AG20443 (cell line): ENCODE measurements at places on chromosomes 16 and 17.

DNA sequence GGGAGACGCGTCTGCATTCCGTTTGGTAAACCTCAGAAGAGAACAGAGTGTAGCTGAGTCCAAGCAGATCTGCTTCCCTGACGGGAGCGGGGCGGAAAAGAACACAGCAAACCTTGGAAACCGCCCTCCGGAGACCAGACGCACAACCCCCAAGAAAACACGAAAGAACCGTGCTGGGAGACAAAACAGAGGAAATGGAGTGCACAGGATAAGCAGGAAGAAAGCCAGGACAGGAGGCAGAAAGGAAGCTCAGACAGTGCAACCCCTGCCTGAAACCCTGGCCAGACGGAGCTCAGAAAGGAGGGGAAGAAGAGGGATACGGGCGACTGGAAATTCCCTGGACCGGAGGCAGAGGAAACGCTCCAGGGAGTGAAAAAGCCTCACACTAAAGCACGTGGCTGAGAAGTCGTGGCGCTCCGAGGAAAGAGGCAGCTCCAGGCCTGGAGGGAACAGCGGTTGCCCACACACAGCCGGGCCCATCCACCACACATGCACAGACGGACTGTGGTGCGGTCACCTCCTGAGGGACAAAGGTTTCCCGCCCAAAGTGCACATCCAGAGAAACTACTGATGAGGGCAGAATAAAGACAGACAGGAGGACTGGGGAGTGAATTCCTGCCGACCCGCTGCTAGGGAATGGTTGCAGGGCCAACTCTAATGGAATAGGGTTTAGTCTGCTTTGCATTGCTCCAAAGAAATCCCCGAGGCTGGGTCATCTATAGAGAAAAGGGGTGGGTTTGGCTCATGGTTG, 10.2 kb downstream of the DPEP1 start:
- DNase-seq: peak; percentile 60

DNA sequence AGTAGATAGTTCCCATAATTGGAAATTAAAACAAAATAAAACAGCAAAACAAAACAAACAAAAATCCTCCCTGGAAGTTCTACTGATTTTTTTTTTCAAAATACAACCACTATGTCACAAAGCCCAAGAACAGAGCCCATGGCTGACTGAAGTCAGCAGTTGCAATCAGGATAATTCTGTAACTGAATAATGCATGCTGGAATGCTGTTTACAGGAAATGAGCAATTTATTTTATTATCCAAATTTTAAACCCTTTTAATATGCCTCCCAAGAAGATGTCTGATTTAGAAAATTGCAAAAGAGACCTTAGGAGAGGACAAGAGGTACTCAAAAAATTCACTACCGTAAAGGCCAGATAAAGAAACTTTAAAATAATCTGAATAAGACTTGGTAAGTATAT, 578.2 kb downstream of the TOX3 start:
- peak; percentile 23 for DNase-seq

GRCh38 chr16:10172848-10173655, 9.2 kb downstream of the GRIN2A start:
- DNase-seq: no peak

DNA sequence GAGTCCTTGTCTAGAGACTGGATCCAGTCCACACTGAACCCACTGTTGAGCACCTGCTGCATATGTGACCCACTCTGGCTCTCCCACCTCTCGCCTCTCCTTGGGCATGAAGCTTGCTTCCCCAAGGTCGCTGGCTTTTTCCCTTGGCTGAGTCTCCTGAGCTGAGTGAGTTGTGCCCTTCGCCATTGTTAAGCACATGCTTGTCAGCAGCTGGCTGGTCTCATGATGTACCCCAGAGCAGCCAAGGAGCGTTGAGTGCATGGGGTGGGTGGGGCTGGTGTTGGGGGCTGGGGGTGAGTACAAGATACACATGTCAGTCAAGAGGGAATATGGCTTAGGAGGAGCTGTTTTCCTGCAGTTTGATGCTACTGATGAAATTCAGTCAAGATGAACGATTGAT, 165.6 kb downstream of the SNX29 start:
- DNase-seq: no peak

- DNase-seq: no peak
Measured at GRCh38 chr16:89026121-89026612, 49.2 kb upstream of the CBFA2T3 start.

DNA sequence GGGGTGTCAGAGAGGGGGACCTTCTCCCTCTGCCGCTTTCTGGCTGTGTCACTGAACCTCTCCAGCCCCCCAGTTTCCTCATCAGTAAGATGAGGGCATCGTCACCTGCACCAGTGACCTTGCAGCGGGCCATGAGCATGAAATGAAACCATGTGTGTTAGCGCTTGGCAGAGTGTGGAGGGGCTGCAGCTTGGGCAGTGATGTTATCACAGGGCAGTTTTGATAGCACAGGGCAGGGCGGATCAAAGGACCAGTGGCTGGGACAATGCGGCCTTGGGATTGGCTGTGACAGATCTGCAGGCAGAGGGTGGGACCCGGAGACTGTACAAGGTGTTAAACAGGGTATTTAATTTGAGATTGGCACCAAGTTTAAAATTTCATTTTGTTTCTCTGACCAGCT, 38.9 kb upstream of the NAT9 start:
- no peak for DNase-seq

- DNase-seq: no peak
Measured at GRCh38 chr17:55350825-55351205, 70.8 kb downstream of the MMD start.

GRCh38 chr16:49277766-49278566, 3.7 kb downstream of the CBLN1 start:
- no peak for DNase-seq

DNA sequence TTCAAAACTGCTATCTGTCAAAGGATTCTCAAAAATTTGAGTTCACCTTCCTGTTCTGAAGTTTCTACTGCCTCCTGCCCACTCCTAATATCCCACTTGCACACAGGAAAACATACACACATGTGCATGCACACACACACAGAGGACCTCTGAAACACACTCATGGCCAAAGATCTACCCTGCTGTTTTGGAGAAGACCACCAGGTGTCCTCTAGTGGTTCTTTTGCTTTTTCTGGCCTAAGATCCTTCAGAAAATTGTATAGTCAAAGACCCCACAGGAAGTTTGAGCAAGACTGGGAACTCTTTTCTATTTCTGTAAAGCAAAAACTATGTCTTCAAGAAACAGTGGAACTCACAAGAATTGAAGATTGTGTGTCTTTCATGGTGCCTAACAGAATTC, 90.2 kb downstream of the CDH8 start:
- DNase-seq: no peak

- peak; percentile 95 for DNase-seq
Measured at GRCh38 chr16:72787514-72788268, 260.2 kb downstream of the ZFHX3 start.

DNA sequence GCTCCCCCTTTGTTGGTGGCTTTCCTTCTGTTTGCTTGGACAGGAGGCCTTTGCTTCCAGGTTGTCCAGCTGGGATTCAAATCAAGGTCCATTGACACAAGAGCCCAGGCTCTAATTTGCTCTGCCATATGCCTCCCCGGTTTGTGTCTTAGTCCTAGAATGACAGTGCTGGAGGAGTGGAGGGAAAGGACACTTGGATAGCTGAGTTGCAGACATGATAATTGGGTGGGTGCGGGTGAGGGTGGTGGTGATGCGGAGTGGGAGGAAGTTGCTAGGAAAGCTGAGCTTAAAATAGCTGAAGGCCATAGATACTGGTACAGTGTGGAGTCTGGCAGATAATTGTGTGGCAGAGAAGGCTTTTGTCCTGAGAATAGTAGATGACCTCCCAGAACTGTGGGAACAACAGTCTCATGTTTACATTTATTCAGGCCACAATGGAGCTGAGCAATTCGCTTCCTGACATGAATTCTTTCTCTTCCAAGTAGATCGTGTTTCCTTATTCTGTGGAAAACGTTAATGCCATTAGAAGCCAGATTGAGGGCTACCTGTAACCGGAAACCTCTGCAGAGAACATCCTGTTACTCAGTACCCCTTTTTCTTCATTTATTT, 23.8 kb downstream of the SEC14L1 start:
- no peak for DNase-seq

- no peak for DNase-seq
Measured at GRCh38 chr16:9016824-9017223, 53.1 kb upstream of the USP7 start.

DNA sequence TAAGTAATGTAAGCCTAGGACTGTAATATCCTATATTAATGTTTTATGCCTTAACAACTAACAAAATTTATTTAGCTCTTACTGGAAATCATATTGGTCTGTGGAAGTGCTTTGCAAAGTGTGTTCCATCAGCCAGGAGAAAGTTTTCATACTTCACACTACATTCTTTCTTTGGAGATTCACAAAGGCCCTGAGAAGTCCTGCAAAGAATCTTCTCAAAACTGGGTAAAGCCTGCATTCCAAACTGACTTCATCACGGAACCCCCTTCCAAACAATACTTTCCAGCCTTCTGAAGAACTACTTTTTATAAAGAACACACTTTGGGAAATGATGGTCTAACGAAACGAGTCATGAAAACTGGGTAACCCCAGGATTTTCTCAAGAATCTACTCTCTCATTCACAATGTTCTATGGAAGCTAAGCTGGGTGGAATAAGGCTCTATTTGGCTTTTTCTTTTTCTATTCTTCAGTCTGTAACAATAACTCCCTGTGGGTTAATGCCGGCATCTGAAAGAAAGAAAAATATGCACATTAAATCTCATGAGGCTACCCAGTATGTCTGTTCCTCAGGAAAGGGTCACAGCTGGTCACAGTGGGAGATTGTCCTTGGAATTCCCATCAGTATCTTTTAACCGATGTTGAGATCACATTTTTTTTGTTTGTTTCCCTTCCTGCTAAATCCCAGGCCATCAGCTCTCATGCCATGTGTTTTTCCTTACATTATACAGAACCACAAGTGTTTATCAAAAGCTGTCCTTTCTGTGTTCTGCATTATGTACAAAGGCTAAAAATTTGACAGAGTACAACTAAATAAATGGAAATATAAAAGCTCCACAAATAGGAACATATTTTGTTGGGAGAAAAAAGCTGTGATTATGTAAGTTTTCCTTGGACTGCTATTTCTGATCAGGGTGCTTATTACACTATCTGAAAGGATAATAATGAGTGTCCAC, 12.8 kb upstream of the AKAP1 start:
- no peak for DNase-seq

DNA sequence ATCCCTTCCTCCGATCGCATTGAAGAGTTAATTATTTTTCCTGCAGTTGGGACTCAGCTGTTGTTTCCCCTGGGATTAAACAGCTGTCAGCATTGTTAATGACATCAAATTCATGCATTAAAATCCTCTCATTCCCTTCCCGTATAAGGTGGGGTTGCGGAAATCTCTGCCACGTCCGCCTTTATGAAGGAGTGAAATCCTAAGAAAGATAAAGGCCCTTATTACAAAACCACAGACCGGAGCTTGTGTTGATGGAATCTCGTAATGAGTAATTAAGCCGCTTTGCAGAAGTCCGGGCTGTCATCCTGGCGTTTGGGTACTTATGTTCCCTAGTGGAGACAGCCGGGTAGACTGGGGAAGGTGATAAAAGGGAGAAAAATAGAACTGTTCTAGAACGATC, 627.6 kb downstream of the MAF start:
- no peak for DNase-seq

DNA sequence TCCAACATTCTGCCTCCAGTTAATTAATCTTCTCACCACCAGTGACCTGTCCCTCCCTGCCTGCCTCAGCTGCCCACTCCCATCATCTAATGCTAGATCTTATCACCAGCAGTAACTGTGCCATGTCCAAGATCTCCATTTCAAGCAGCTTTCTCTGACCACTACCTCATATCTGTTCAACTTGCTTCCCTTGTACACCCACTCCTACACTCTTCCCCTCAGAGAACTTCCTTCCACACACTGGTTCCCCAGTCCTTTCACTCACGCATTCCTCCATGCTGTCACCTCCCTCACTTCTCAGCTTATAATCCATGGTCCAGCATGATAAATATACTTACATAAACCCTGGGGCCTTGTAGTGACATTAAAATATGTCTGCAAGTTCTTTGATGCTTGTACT, 31.8 kb upstream of the DYNLL2 start:
- no peak for DNase-seq

DNA sequence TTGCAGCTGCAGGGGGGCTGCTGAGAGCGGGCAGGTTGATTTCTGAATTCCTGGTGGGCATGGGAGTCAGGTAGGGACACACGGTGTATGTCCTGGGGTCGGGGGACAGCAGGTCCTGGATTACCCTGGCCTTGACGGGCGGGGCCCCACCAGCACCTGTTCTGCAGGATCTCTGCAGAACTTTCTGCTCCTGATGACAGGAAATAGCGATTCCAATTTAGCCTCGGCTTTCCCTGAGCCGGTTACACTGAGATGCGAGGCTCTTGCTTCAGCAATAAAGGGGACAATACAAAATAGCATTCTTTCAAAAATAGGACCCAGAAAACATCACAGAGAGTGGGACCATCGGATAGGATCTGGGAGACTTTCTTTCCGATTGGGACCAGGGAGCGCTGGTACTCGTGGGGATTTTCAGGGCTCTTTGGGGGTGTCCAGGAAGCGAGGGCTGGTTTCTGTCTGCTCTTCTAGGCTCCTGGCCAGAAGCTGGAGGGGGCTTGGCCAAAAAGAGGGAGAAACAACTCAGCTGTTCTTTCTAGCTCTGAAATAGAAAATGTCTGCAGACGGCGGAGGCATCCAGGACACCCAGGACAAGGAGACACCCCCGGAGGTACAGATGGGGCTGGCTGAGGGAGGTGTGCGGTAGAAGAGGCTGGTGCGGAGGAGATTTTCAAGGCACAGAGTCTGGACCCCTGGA, 642 bp downstream of the ZNF205 start:
- peak; percentile 13 for DNase-seq

DNA sequence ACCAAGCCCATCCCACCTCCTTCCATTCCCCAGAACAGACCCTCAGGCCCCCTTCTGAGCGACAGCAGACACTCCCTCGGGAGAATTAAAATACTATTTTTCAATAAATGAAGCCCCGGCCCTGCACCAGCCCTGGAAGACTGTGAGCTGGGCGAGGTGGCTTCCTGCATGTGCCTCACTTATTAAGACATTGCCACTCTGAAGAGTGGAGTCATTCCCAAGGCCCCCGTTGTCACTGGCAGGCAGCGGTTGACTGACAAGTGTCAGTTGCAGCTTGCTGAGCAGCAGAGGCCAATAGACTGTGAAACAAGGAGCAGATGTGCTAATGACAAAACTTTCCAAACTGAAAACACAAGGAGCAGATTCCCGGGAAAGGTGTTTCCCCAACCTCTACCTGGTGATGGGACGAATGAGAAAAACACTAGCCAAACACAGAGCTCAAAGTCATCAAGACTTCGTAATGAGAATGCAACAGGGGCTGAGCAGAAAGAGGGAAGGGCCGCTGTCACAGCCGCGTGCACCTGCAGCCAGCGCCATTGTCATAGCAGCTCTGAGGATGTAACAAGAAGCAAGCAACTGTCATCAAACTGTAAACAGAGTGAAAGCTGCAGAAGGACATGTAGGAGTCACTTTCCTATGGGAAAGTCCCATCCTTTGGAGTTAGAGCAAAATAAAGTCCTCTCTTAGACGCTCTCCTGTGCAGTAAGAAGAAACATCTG, 232.1 kb downstream of the C16orf78 start:
- no peak for DNase-seq

GRCh38 chr16:83886199-83886971, 12.5 kb upstream of the MLYCD start:
- DNase-seq: no peak
